ENCODE measurements at places on chromosomes 1 and 21. TPM values are rescaled to one million over a fixed set of nuclear protein-coding genes. Genes with fewer than 3 reads are reported as not detected.

RAB3B gene
- total RNA-seq = 0.81 TPM

C1orf167 gene
- not detected for total RNA-seq

UTS2 gene
- not detected for total RNA-seq

- no peak for DNase-seq
Measured at GRCh38 chr1:246838118-246838456, 93.7 kb downstream of the AHCTF1 start.

GRCh38 chr21:36966066-36966820, at the start of gene HLCS:
Gene HLCS, minus strand, starts transcription at chr21:36966669. Its CDS starts 31 bp downstream, at chr21:36966638.
- DNase-seq = peak; percentile 75

DNA sequence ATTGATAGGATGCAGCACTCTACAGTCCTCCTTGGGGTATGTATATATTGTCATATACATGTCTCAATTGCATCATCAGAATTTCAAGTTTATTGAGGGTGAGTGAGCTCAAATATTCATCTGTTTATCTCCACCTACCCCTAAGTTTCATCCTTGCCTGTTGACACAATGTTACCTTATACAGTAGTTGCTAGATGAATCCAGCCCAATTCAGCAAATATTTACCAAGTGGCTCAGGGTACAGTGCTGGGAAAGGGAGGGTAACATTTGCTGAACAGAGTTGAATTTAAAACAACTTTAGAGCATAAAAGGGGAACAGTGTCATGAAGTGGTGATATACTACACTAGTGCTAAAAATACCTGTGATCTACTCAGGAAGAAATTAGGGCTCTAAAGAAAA, 14.4 kb downstream of the ELAVL4 start:
- DNase-seq = no peak

GRCh38 chr1:19391596-19391981, 79.5 kb downstream of the SLC66A1 start:
- no peak for DNase-seq

GRCh38 chr1:212207822-212208520, 77.2 kb upstream of the PPP2R5A start:
- no peak for DNase-seq

DNA sequence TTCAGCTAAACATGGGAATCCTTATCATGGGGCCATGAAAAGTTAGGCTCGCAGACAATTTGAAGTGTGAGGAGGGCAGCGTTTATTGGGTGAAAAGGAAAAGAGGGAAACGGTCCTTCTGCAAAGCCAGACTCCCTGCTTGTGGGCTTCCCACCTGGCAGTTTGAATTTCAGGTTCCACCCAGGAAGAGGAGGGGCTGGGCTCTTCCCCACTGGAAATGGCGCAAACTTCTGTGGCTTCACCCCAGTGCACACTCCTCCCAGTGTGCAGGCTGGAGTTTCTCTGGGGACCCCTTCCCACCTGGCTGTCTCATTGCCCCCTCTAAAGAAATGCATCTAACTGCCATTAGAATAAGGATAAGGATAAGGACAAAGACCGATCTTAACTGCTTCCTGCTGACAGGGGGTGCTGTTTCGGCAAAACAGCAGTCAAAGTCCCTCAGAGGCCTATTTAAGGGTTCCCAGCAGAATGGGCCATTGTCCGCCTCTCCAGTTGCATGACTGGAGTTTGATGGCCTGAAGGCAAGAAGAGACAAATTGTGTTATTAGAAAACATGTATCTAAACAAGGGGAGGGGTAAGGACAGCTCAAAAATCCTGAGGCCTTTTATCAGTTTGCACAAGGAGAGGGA, 20.4 kb downstream of the AIM2 start:
- DNase-seq = no peak

DNA sequence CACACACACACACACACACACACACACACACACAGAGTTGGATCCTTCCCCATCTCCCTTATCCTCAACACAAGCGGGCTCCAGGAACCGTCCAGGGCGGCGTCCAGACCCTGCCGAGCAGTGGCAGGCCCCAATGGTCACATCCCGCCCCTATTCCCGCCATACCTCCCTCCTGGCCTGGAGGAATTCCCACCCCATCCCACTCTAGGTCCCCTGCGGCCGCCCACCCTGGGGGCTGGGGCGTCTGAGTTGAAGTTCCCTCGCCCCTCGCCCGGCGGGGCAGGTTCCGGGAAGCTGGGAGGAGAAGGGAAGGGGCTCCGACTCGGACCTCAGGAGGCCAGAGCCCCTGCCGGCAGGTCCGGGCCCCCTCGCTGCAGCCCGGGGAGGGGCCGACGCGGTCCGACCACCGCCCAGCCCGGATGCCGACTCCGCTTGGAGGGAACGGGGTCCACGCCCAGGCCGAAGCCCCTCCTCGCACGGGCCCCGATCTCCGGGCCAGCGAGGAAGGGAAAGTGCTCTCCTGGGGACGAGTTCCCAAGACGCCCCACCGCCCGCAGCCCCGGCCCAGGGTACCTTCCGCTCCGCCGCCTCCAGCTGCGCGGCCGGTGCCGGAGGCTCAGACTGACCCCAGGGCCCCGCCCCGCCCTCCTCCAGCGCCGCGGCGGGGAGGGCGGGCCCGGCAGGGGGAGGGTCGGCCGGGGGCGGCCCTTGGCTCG, at the start of gene RHOC:
RHOC (minus strand) TSS at position 623 of the 716 bp plus-strand sequence. CDS start 3,328 bp downstream, outside the sequence.
- DNase-seq = peak; percentile 76

DNA sequence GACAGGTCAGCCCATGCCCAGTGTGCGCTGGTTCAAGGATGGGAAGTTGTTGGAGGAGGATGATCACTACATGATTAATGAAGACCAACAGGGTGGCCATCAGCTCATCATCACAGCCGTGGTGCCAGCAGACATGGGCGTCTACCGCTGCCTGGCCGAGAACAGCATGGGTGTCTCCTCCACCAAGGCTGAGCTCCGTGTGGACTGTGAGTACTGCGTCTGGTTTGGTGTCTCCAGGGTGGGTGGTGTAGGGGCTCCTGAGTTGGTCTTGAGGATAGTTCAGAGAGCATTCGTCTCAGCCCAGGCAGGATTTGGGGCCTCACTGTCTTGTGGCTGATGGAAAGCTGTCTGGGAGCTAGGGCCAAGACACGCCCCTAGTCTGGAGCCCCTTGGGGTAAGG, 83.2 kb downstream of the TRIM11 start:
- no peak for DNase-seq

Data from MG63 (cell line).